Natural killer cell (primary cell): ENCODE measurements at places on chromosomes 3 and 15. TPM values are rescaled to one million over a fixed set of nuclear protein-coding genes. Genes with fewer than 3 reads are reported as not detected.
A peak's percentile ranks its signal among the peaks of the same experiment; 100 is the strongest.

The SPATA16 gene
- not detected for total RNA-seq

The CDCP1 gene
- total RNA-seq: 0.38 TPM

The SUCNR1 gene
- 0.23 TPM for total RNA-seq

The TMEM212 gene
- not detected for total RNA-seq

The GOLGA8A gene
- total RNA-seq: 265 TPM

The C2CD4B gene
- total RNA-seq: not detected

The DCLK3 gene
- total RNA-seq: not detected

The DZIP1L gene
- not detected for total RNA-seq

GRCh38 chr15:69457304-69458280 is 5.0 kb downstream of the RPLP1 start:
- no peak for DNase-seq

GRCh38 chr15:62881056-62881455 is 161.5 kb upstream of the TPM1 start:
- no peak for DNase-seq

DNA sequence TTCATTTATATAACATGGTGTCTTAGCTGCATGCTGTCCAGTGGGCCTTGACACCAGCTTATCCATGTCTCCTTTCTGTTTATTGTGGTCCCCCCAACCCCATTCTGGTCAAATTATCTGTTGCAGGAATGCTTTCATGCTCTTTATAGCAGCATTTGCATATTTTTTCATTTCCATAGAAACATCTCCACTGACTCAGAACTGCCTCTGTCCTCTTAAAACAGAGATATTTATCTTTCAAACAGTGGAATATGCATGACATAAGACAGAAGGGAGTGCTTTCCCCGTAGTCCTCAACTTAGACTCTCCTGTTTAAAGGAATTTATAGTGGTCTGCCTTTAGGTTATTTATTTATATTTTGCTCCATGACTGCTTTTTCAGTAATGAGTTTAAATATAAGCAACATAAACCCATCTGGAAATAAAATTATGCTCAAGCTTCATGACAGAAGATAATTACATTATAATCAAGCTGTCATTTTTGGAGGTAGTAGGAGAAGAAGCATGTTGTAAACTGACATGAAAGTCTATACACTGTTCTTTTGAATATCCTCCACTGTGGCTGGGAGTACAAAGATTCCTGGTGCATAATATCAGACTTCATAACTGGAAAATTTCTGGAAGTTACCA is 179.5 kb upstream of the CD96 start:
- DNase-seq: no peak

GRCh38 chr3:150682824-150683223 is 20.9 kb downstream of the ERICH6 start:
- DNase-seq: no peak

- DNase-seq: no peak
Measured at GRCh38 chr15:66039117-66039871, 170.0 kb downstream of the RAB11A start.

- no peak for DNase-seq
Measured at GRCh38 chr3:148861277-148861869, 3.7 kb upstream of the CPA3 start.

DNA sequence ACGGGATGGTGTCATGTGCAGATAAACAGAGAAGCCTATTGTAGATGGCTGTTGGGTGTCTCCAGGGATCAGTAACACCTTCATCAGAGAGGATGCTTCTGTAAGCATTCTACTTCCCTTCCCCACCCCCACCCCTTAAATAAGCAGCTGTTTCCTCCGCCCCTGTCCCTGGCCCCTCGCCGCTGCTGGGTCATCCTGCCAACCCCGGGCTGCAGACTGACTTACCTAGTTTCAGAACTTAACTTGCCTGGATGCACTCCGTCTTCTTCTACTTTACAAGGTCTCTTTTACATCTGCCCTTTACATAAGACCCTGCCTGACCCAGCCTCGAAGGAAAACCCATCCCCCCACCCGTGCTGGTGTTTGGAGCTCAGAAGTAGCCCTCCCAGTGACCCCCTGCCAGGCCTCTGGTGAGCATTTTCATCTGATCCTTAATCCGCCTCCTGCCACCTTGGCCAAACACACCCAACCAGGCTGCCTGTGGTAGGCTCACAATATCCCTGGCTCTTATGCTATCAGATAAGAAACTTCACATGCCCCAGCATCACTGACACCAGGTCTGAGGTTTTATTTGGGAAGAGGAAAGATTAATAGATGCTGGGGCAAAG is 103.0 kb upstream of the HES1 start:
- no peak for DNase-seq

DNA sequence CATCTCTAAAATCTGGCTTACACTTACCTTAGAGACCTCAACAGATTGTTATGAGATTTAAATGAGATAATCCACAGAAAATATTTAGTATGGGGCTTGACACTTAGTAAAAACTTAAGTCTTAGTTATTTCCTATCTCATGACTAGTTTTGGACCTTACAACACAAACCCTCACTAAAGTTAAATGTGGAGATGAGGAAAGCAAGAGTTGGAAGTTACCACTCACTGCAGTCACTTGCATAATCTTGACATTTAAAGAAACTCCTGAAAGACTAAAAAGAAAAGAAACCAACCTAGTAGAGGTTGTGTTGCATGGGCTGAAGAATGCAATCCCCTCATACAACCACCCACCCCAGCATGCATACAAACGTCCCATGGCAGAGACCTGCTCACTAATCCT is 40.1 kb downstream of the ITGB5 start:
- no peak for DNase-seq

GRCh38 chr15:38254051-38254883 is 1.6 kb downstream of the SPRED1 start:
- DNase-seq: peak; percentile 68

- peak; percentile 54 for DNase-seq
Measured at GRCh38 chr3:122572940-122573412, 4.5 kb upstream of the PARP15 start.

- no peak for DNase-seq
Measured at GRCh38 chr15:57221134-57221533, 155.2 kb upstream of the CGNL1 start.

- DNase-seq: no peak
Measured at GRCh38 chr3:143298886-143299535, 179.4 kb downstream of the CHST2 start.

DNA sequence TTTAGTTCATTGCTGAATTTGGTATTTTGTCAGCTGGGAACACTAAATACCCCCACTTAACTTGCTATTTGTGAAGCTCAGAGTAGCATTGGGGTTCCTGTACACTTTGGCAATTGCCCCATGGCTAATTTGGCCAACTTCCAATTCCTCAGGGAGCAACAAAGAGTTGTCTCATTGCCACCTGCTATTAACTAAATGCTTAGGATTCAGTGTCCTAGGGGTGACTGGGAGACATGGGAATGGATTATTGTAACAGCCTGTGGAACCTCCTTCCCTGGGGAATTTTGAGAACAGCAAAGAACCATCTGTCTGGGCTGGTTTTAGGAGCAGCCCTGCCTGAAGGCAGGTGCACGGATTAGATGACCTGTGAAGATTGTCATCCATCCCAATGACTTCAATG is 437.4 kb upstream of the TPRG1 start:
- no peak for DNase-seq

DNA sequence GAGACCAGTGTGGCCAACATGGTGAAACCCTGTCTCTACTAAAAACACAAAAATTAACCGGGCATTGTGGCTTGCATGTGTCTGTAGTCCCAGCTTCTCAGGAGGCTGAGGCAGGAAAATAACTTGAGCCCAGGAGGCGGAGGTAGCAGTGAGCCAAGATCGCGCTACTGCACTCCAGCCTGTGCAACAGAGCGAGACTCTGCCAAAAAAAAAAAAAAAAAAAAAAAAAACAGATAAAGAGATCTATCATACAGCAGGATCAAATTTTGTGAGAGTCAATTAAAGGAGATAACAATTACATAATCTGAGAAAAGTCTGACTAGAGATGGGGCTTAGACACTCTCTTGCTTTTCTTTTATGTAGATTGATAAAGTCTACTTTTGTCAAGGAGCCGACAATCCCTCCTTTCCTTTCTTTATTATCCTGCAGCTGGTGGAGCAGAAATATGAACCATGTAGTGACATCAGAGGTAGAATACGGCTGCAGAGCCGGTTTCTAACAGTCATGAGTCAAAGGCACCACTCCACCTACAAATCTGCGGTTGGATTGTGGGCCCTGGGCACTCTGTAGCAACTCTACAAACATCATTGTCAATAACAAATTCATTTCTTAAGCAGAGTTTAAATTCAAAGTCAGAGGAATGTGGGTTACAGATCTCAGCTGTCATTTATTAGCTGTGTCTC is 9.0 kb downstream of the C2CD4A start:
- no peak for DNase-seq

GRCh38 chr3:120161902-120162301 is 67.7 kb upstream of the GSK3B start:
- no peak for DNase-seq

DNA sequence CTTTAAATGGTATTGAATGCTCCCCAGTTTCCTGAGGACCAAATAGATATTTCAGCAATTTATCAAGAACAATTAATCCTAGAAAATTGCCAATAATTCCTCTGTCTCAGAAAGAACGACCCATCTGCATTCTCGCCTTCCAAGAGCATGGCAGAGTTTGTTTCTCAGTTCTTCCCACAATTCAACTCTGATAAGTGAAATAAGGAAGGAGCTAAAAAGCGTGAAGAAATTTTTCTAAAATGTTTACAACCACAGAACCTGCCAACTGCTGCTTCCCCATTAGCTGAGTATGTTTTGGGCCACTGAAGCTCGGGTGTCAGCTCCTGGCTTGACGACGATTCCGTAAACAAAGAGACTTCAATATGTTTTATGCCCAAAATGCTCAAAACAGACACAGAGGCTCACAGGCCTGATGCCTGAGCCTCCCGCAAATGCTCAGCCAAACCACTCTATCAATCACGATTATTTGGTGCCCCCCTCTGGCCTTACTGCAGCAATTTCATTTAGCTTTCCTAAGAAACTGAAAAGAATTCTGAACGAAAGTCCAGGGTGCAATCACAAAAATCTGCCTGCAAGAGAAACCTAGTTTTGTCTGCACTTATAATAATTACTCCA is 259.2 kb upstream of the CCDC54 start:
- peak; percentile 11 for DNase-seq

DNA sequence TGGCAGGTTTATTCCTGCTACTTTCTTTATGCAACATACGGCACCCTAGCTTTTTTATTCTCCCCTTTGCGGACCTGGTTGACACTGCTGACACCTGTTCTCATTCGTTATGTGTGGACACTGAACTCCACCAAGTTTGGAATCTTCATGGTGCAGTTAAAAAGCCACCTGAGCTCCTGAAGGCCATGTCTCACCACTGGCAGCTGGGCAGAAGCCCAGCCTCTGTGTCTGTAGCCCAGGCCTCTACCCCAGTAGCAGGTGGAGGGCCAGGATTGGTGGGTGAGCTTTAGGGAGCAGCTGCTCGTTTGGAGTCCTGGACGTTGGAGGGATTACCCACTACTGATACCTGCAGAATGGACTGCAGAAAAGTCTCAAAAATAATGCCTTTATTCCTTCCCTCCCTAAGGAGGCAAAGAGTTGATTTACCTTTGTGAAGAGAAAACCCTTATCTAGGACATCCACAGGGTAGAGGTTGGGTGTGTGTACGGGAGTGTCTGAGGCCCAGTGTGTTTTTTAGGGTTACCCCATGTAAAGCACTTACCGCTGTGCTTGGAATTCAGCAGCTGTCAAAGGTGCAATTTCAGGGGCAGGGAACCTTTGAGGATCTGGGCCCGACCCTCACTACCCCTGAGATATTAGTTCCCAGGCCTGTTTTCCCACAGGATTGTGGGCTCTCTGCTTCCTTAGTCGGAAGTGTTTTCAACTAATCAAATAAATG is 637 bp upstream of the CCNDBP1 start:
- DNase-seq: peak; percentile 37

DNA sequence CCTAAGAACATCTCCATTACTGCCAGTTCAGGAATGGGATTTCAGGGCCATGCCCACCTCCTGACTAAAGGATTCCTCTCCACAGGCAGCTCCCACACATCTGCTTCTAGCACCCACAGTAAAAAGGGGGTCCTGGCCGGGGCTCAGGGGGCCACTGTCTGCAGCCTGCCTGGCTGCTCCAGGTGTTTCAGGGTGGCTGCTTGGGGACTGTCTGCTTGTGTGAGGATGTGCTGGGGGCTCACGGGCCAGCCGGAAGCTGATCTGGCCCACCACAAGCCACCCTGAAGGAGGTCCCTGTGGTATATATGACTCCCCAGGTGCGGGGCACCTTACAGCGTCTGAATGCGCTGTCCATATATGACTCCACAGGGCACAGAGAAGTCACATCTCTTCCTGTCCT is 135.4 kb downstream of the NSMCE3 start:
- no peak for DNase-seq

GRCh38 chr3:111588527-111588926 is 6.6 kb downstream of the ZBED2 start:
- DNase-seq: no peak

- peak; percentile 51 for DNase-seq
Measured at GRCh38 chr15:62119227-62119864, 45.7 kb downstream of the C2CD4B start.

DNA sequence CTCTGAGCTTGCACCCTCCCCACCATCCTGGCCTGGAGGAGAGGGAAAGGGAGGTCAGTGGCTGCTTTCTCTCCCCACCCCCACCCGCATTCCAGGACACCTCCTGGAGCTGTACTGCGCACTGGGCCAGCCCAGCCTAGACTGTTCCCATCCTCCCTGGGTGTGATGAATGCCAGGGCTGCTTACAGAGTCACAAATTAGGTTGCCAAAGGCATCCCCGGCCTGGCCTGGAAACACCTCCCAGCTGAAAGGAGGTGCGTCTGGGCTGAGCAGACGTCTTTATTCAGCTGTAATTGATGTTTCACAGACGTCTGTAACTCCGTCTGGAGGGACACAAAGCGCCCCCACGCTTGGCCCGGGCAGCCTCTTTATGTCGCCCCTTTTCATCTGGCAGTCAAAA is 47.6 kb downstream of the RHCG start:
- DNase-seq: no peak
